ENCODE measurements at places on chromosomes 7 and 10.

DNA sequence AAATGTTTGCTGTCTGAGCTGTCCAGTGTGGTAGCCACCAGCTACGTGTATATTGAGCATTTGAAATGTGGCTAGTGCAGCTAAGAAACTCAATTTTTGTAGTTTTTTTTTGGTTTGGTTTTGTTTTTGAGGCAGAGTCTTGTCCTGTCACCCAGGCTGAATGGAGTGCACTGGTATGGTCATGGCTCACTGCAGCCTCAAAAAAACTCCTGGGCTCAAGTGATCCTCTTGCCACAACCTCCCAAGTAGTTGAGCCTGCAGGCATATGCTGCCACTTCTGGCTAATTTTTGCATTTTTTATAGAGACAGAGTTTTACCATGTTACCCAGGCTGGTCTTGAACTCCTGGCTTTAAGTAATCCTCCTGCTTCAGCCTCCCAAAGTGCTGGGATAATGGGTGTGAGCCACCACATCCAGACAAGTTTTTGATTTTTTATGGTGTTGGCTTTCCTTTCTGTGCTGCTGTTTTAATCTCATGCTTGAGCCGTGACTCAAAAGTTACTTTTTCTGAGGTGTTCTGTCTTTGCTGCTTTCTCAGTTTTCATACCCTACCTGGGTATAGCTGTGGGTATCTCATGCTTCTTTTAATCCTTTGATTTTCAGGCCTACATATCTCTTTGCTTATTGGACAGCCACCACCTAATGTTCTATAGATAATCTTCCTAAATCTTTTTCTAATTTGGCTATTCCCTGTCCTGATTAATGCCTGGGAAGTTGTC, 16.0 kb downstream of the WAC start:
- no peak for ATAC-seq

DNA sequence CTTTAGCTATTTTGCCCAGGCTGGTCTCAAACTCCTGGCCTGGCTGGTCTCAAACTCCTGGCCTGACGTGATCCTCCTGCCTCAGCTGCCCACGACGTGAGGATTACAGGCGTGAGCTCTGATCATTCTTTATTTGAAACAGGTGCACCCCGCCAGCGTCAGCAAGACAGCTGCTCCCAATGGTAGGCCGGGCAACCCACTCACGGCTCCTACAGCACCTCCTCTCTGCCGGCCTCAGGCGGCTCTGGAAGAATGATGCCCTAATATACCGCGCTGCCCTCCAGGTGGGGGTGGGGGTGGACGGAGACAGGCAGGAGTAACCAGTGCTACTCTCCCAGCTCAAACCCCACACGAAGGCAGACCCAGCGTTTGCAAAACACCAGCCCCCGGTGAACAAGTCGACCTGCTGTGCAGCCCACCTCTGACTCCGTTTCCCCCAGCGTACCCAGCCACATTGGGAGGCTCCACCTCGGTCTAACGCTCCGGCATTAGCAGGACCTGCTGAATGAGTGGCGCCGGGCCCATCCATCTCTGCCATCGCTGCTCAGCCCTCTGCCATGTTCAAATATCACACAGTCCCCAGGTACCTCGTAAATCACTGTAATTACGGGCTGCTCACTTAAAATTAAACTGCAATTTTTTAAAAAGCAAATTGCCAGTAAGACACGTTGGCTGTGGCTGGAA, 148.6 kb downstream of the ELFN1 start:
- no peak for ATAC-seq

GRCh38 chr10:49222170-49222569, 34.0 kb upstream of the TMEM273 start:
- no peak for ATAC-seq

- no peak for ATAC-seq
Measured at GRCh38 chr10:12547301-12547771, 198.0 kb downstream of the CAMK1D start.

GRCh38 chr7:103048833-103049232, 25.8 kb downstream of the FBXL13 start:
- no peak for ATAC-seq

DNA sequence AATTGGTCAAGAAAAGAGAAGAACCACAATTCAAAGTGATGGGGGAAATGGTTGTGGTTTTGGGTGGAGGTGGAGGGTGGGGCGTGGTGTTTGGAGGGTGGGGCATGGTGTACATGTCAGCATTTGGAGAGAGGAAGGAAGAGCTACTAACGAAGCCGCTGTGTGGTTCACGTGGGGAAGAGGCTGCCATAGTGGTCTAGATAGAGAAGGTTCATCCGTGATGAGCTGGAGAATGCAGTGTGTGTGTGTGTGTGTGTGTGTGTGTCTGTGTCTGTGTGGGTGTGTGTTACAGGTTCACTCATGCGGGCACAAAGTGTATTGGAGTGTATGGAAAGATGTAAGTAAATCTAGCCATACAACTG, 6.1 kb upstream of the VCL start:
- no peak for ATAC-seq

DNA sequence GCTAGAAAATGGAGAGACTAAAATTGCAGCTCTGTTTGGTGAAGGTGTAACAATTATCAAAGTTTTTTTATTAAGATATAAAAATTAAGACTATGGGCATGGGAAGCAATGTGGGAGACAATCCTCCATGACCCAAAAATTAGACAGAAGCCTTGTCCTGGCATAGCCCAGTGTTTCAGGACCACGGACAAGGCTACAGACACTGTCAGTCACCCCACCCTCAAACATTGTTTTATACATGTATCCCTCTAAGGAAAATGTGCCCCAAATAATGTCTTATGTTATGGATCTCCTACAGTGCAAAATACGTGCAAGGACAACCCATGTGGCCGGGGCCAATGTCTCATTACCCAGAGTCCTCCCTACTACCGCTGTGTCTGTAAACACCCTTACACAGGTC, 24.0 kb downstream of the HABP2 start:
- no peak for ATAC-seq

GRCh38 chr7:1545417-1546246, 10.4 kb downstream of the TMEM184A start:
- no peak for ATAC-seq

DNA sequence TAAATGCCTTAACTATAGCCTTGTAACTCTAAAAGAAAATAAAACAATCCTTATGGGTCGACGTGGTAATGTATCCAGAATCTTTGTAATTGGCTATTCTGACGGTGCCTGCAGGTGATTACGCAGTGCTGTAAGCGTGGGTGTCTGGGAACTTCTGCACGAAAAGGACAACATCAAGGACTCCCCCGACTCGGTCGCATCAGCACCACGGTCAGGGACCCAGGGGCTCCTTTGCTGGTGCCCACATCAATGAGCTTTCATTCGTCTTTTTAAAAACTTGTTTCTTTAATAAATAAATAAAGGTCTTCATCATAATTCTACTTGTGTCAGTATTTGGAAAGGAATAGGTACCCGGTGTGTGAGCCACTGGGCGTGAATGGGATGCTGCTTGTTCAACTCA, 13.2 kb downstream of the MKI67 start:
- no peak for ATAC-seq

DNA sequence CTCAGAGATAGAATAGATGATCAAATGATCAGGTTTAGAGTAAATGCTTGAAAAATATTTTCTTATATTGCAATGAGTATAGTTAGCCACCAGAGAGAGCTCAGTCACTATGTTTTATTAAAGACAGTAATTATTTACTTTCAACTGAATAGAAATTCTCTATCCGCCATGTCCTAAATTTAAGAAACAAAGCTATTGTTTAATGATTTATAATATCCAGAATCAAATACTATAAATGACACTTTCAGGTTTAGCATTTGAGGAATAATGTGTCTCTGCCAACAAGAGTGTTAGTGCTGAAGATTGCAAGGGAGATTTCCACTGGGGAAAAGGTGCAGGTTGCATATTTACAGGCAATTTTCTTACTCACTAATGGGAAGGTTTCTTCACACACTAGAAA, 184.7 kb downstream of the DGKB start:
- ATAC-seq = no peak

- ATAC-seq = no peak
Measured at GRCh38 chr7:92622030-92622429, 31.8 kb upstream of the FAM133B start.

GRCh38 chr10:109668154-109668665, 255.1 kb downstream of the XPNPEP1 start:
- no peak for ATAC-seq

DNA sequence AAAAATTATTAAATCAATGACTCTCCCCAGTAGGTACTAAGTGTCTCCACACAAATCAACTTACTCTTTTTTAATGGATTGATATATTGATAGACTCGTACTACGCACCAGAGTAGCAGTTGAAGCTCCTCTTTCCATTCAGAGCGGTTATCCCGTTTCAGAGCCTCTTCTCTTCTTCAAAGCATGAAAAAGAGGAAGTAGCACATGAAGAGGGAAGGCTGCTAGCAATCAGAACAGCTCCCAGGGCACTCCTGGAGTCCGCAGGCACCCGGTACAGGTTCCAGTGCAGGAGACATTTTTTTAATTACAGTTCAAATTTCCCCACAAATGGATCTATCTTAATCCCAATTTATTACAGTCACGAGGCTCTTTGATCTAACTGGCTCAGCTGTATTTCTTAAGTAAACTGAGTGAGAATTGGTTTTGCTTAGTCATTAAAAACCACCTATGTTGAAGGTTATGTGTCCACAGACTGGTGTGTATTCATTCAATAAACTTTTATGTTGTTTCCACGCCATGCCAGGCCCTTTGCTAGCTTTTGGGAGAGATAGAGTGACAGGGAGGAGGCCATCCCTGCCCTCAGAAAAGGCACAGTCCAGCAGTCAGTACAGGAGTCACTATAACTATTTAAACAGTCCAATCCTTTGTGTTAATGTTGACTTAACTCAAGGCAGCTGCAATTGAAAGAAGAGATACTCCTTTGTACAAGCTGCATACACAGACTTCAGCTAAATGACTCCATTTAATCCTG, 32.1 kb upstream of the CALN1 start:
- no peak for ATAC-seq

- no peak for ATAC-seq
Measured at GRCh38 chr10:92327445-92328433, 36.8 kb downstream of the MARCHF5 start.

- no peak for ATAC-seq
Measured at GRCh38 chr10:50542871-50543270, 80.9 kb downstream of the SGMS1 start.

DNA sequence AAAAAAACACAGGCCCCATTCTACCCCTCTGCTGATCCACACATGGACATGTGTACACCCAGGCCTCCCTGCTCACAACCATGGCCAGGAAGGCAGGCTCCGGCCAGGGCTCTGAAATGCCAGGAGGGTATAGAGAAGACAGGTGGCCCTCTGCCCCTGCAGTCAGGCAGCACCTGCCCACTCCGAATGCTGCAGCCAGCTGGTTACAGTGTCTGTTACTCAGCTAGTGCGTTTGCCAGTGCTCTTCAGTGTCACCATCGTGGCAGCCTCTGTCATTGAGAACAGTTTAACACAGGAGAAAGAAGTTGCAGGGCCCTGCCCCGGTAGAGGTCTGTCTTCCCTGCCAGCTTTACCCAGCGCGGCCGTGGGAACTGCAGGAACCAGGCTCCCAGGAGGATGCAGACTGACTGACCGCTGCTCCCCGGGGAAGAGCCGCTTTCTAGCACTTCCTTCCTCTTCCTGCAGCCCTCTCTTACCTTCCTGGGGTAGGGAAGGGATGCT, 128.8 kb upstream of the FAM20C start:
- no peak for ATAC-seq

DNA sequence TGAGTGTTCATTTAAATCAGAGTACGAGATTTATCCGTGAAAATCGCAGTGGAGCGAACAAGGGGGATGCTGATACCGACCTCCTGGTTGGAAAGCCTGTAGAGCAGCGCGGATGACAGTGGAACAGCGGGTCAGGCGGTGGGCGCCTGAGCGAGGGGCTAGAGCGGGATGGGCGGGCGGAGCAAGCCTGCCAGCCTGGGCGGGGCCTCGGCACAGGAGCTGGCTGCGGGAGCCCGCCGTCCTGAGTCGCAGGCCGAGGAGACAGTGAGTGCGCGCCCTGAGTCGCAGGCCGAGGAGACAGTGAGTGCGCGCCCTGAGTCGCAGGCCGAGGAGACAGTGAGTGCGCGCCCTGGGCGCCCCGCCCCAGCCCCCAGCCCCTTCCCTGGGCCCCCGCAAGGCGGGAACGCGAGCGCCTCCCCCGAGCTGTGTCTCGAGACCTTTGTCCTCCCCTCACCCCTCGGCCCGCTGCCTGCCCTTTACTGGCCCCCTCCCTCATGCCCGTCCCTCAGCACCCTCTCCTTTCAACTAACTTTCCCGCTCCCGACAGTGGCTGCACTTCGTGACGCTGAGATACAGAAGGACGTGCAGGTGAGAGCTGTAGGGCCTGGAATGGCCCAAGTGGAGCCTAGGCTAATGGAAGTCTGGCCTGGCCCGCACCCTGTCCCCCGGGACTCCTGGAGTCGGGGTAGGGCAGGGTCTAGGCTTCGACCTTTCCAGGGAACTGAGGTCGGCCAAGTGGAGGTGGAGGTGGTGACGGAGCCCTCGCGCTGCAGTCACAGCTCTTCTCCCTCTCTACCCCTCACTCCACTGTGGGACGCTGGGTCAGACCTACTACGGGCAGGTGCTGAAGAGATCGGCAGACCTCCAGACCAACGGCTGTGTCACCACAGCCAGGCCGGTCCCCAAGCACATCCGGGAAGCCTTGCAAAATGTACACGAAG, at the start of gene AS3MT:
Gene AS3MT (plus strand): TSS at position 213 of the 941 bp plus-strand sequence. CDS start 123 bp downstream, at position 336.
- peak; percentile 89 for ATAC-seq

DNA sequence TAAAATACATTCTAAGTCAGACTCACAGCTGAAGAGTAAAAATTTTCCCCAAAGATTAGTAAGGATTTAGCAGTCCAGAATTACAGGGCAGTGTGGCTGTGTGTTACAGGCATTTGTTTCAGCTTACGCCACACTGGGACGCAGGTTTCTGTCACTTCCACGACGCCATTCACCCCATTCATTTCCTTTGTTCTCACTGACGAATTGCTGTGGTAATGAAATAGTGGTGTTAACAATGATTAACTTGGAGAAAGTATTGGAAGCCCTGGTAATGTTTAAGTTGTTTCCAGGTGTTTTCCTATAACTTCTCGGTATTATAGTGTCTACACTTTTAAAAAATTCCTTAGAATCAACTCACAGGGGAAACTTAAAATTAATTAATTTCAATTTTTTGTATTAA, 370.9 kb downstream of the SH2D4B start:
- no peak for ATAC-seq

DNA sequence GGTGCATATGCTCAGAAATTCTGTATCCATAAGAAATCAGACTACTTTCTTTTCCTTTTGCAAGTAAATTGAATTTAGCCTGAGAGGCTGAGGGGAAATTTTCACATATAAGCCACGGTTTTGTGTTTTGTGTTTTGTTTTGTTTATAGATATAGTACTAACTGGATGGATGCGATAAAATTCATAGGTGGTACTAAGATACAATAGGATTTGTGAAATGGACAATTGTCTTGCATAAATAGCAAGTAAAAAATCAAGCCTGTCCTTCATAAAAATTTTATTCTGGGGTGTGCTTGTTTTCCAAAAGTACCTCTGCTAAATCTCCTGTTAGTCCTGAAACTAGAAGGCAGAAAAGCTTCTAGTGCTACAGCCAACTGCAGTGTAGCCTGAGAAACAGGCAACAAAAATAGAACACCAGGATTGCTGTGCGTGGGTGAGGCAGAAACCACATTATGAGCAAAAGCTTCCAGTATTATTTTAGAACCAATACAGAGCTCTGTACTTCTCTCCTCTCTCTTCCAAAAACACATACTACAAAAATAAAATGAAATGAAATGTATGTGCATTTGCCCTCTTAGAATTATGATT, 634 bp upstream of the HDAC9 start:
- no peak for ATAC-seq

Measured in gastroesophageal sphincter (tissue), 4 donors.